ENCODE measurements at places on chromosomes 16 and 17.

DNA sequence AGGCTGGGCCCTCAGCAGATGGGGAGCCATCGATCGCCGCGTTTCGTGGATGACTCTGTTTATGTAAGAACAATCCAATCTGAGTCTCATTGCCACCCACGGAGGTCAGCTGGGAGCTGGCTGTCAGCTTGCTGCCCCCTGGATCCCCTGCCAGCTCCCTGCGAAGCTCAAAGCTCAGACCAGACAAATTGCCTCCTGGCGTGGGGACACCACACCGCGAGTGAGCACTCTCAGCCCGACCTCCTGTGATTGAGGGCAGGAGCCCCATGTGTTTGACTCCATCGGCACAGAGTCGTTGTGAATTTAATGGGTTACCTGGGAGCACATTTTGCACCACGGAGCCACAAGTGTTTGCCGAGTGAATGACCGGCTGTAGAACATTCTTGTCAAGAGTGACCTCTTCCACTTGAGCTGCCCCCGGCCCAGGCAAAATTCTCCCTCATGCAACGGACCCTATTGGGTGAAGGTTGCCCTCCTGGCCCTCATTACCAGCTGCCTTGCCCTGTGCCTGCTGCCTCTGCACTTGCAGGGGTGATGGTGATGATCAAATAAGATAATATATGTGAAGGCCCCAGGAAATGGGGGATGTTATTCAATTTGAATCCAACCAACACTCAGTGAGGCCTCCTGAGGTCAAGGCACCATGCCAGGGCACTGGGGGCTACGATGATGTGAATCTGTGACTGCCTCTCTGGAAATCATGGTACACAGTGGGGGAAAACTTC is 7.6 kb upstream of the GFAP start:
- no peak for DNase-seq

DNA sequence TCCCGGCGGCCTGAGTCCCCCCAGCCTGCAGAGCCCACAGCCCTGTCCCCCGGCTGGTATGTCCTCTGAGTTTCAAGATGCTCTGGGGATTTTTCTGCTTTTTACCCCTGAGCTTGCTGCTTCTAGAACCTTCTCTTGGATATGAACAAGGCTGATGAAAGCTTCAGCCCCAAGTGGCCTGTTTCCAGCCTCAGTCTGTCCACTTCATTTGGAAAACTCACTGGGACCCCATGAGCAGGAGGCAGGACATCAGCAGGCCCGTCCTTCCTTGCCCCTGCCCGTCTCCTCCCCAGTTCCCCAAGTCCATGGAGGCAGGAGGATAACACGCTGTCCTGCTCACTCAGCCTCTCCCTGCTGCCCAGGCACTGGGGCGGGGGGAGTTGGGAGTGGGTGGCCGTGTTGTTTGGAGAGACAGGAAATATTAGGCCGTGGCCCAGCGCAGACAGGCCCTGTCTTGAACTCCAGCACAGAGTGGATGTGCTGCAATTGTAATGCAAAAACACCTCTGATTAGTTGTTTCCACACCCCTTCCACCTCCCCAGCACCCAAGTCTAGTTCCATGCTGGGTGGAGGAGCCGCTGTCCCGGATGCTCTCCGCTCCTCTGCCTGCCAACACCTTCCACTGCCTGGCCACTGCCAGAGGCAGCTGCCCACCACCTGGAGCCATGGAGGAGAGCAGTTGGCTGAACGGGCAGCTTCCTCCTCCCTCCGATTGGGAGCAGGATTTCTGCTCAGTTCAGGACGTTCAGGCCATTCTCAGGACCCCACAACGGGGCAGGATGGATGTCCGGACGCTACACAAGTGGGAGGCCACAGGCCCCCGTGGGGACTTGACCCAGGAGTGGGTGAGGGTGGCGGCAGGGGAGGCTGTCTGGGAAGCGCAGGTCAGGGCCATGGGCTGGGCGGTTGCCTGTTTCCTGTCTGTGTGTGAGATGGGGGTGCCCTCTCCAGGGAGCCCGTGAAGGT is 216.9 kb upstream of the GSE1 start:
- no peak for DNase-seq

- DNase-seq: no peak
Observed at GRCh38 chr17:32517982-32518381, 31.2 kb downstream of the CDK5R1 start.

- no peak for DNase-seq
Observed at GRCh38 chr17:56141046-56141839, 12.0 kb upstream of the ANKFN1 start.

DNA sequence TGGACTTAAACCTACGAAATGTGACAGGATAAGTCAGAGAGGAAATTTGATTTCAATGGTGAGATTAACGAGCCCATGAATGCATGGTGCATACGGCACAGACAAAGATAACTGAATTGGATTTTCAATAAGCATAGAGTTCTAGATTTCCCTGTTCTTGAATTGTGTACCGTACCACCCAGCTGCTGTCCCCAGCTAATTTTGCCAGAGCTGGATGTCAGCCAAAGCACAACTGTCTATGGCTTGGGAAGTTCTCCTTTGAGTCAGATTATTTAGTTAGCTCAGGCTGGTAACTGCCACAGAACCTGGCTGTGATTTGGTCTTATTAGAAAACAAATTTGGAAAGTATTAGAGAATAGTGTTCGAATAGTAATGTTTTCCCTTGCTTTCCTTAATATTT is 143.1 kb downstream of the CDH13 start:
- no peak for DNase-seq

DNA sequence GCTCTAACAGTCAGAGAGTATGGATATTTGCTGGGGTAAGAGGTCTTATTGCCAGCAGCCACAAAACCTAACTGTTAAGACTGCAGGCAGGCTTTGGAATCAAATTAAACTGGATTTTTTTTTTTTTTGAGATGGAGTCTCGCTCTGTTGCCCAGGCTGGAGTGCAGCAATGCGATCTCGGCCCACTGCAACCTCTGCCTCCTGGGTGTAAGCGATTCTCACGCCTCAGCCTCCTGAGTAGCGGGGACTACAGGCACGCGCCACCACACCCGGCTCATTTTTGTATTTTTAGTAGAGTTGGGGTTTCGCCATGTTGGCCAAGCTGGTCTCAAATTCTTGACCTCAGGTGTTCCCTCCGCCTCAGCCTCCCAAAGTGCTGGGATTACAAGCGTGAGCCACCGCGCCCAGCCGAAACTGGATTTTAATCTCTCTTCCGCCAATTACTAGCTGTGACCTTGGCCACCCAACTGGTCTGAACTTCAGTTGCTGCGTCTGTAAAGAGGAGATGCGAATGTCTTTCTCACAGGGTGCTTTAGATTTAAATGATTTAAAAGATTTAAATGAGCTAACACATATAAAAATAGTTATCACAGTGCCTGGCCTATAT is 842 bp downstream of the MRPL10 start:
- DNase-seq: no peak

GRCh38 chr17:8152112-8152775 is at the start of gene PER1:
PER1 (minus strand) TSS chr17:8152404; CDS start chr17:8150706, 1,698 bp downstream.
- peak; percentile 74 for DNase-seq

DNA sequence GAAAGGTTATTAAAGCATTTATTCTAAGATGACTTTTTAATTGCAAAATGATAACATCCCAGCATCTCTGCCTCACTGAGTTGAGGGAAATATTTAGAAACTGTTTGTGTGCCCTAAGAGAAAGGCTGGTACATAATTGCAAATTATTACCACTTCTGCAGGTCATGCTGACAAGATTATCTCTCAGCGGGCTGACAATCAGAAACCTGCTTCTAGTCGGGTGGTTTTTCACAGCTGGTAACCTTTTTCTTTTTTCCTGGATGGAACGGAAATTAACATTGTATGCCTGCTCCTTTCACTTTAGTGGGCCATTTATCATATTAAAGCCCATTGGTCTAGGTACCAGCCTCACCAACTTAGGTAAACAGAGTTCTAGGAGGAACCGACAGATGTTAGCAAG is 17.0 kb upstream of the NUDT7 start:
- no peak for DNase-seq

GRCh38 chr16:68425498-68426346 is 22.6 kb downstream of the SMPD3 start:
- no peak for DNase-seq

DNA sequence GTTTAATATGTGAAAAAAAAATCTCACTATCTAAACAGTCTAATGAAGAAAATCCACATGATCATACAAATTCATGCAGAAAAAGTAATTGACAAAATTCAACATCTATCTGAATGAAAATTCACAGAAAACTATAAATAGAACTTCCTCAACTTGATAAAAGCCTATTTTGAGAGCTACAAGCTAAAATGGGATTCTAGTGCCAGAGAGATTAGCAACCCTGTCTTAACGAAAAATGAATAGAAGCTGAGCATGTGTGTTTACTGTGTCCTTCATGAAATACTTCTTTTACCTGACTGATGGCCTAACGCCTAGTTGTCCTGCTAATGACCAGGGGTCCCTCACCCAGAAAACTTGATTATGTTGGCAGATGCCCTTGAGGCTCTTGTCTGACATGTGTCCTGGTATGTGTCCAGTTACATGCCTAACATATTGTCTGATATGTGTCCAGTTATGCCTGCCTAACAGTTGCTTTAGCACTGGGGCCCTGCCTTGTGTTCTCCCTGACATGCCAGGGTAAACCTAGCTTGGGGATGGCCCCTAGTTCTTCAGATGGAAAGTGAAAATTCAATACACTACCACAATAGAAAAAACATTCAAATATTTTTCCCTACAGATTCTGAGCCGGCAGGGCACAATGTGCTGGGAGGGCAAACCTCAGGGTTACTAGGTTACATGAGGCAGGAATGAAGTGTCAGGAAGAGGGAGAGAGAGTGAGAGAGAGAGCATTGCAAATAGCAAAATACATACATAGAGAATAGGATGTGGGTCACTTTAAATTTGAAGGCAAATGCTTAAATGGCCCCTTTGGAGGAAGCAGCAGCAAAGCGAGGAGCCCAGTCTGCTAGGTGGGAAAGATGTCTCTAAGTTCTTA is 834.0 kb downstream of the CDH11 start:
- DNase-seq: no peak

- DNase-seq: no peak
Observed at GRCh38 chr16:66502020-66502913, 47.7 kb downstream of the TK2 start.

DNA sequence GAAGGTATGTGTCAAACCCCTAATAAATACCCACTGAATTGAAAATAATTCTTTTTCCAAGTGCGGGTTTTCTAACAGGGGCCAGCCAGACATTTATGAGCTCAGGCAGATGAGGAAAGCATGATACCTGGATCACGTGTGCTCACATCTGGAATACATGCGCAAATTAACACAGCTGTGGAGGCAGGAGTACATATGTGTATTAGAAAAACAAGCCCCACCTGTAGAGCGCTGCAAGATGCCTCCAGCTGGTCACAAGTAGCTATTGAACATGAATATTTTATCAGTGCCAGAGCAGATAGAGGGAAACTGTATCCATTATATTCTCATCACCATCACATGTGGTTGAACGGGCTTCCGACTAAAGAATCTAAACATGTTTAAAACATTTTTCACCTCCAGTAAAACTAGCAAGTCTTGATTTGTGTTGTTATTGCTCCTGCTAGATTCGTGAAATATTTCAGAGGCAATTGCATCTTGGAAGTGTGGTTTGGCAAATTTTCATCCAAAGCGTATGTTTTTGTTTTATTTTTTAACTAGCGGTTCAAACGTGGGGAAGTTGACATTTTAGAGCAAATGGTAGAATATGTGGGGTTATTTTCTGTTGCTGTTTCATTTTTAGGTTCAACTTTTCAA is 482.8 kb downstream of the CDH13 start:
- no peak for DNase-seq

DNA sequence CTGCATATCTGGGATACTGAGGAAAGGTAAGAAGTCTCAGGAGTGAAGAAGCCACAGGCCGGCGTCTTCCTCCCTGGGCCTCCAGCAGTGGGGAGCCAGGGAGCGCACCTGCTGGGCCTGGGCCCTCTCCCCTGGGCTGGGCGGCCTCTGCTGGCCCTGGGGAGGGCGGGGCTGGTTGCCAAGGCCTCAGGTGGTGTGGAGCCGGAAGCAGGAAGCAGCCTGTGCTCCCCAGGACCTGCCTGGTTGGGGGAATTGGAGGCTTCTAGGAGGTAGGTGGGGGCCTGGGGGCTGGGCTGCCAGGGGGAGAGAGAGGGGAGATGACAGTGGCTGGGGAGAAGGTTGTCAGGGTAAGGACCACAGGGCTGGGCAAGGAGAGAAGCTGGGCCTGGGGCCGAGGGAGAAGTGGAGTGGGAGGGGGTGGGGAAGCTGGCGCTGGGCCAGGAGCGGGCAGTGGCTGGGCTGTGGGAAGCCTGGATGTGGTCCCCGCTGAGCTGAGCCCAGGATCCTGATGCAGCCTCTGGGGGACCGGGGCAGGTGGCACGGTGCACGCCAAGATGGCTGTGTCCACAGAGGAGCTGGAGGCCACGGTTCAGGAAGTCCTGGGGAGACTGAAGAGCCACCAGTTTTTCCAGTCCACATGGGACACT is at the start of gene SMIM22:
SMIM22 (plus strand) TSS at position 189 of the 647 bp plus-strand sequence; CDS start at position 555, 366 bp downstream.
- no peak for DNase-seq

DNA sequence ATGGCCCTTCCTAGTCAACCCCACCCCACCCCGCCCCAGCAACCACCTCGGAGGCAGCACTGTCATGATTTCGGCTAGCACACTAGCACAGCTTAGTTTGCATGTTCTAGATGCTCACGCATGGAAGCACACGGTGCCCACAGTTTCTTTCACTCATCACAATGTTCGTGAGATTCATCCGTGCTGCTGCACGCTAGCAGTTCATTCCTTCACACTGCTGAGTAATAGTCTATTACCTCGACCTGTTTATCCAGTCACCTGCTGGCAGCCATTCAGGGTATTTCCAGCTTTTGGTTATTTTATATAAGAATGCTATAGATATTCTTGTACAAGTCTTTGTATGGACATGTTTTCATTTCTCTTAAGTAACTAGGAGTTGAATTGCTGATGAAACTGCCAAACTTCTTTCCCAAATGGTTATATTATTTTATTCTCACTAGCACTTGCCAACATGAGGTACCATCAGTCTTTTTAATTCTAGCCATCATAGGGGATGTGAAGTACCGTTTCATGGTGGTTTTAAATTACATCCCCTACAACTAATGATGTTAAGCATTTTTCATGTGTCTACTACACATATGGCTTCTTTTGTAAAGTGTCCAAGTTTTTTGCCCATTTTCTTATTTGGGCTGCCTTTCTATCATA is 75.7 kb downstream of the CYTH1 start:
- no peak for DNase-seq

GRCh38 chr17:80080081-80080480 is 21.3 kb upstream of the GAA start:
- DNase-seq: no peak

DNA sequence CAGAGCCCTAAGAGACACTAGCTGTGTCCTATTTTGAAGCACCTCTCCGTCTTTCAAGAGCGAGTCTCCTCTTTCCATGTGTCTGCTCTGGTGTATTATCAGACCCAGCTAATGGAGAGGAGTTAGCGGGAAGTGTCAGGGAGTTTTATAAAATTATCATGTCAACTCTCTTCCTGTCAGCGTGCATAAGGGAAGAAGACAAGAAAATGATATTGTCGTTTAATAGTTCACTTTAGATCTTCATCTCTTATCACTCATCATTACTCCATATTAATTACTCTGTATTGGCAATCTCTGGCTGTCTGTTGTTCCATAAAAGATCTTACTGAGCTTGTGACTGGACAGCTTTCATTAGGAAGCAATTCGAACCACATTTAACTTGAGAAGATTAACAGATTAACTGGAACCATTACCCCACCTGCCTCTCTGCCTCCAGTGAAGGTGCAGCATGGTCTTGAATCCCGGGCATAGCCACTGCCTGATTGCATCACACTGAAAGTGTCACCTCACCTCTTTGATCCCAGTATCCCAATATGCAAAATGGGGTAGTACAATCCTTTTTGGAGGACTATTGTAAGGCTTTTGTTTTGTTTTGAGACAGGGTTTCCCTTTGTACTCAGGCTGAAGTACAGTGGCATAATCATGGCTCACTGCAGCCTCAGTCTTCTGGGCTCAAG is 121.1 kb downstream of the TMEM114 start:
- no peak for DNase-seq

- no peak for DNase-seq
Observed at GRCh38 chr17:29136998-29137730, 43.0 kb downstream of the MYO18A start.
